ENCODE measurements at places on chromosomes 6 and 20. TPM values are rescaled to one million over a fixed set of nuclear protein-coding genes. Genes with fewer than 3 reads are reported as not detected.

DNA sequence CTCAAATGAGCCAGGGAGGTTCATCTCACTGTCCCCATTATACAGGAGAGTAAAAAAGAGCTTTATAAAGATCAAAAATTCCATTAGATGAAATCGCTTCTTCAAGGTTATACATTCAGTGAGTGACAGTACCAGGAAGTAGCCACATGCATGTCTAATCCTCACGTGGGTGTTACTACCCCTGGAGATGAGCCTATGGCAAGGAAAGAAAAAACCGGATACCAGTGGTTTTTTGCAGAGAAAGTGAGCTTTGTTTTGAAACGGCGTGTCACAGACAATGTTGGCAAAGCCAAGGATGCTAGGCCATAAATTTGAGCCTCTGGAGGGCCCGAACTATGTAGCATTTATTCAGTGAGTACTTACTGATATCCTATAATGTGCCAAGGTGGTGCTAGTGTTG, 215.0 kb upstream of the RIN2 start:
- H3K27me3 ChIP-seq = no peaks in the 10 kb centered on the region
- H3K4me1 ChIP-seq = no peaks in the 10 kb centered on the region
- no peaks in the 10 kb centered on the region for H3K36me3 ChIP-seq
- H3K4me3 ChIP-seq = no peak overlapping the region

- no peak for DNase-seq
- no peak overlapping the region for H3K27ac ChIP-seq
- H3K27me3 ChIP-seq = no peaks in the 10 kb centered on the region
- H3K4me3 ChIP-seq = no peak overlapping the region
- no peaks in the 10 kb centered on the region for H3K4me1 ChIP-seq
- no peaks in the 10 kb centered on the region for H3K36me3 ChIP-seq
These were observed 12.2 kb downstream of the LIN28B start for GRCh38 chr6:104969108-104969507.

The KIFC1 gene
- 3.7 TPM for total RNA-seq

GRCh38 chr6:42108071-42108470, 34.3 kb downstream of the C6orf132 start:
- H3K4me3 ChIP-seq = no peak overlapping the region
- peaks cover 7% of the 10 kb centered on the region for H3K36me3 ChIP-seq
- no peak for DNase-seq
- H3K27ac ChIP-seq = no peak overlapping the region
- H3K27me3 ChIP-seq = peaks cover 7% of the 10 kb centered on the region
- peaks cover 13% of the 10 kb centered on the region for H3K4me1 ChIP-seq

The KIF25 gene
- 0.30 TPM for total RNA-seq

DNA sequence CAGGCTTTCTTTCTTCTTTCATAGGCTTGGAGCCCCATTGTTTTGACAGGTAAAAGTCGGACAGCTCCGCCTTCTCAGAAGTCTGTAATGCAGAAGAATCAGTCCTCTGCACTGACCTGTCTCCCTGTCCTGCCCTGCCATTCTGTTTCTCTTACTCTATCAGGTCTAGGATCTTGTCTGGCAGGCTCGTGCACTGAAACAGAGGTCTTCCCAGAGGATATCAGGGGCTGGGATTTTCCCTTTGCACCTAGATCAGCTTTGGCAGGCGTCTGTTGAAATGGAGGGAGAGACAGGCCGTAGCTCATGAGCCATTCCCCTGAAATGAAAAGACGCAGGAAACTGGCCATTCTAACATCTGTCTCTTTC, 25.0 kb downstream of the KIF3B start:
- H3K4me1 ChIP-seq = peaks cover 3% of the 10 kb centered on the region
- no peak for DNase-seq

GRCh38 chr6:783966-784735, 91.2 kb upstream of the EXOC2 start:
- DNase-seq = no peak
- H3K36me3 ChIP-seq = no peaks in the 10 kb centered on the region
- H3K27ac ChIP-seq = no peak overlapping the region
- no peaks in the 10 kb centered on the region for H3K4me1 ChIP-seq
- no peak overlapping the region for H3K4me3 ChIP-seq

The SAMD5 gene
- 5.9 TPM for total RNA-seq
